Right ventricle myocardium inferior (tissue), 1 donor: ENCODE measurements at places on chromosomes 6 and 20. TPM values are rescaled to one million over a fixed set of nuclear protein-coding genes. Genes with fewer than 3 reads are reported as not detected.

ACOT8 gene
- total RNA-seq, result 29.4 TPM

TP53TG5 gene
- total RNA-seq, result 0.73 TPM

CD93 gene
- total RNA-seq, result 43.5 TPM

SHLD1 gene
- total RNA-seq, result 5.3 TPM

TRIM40 gene
- not detected for total RNA-seq

TMEM217 gene
- 0.30 TPM for total RNA-seq

PIM1 gene
- total RNA-seq, result 27.8 TPM

TPBG gene
- 2.8 TPM for total RNA-seq

AVP gene
- 0.84 TPM for total RNA-seq

SPTLC3 gene
- total RNA-seq, result 6.9 TPM

SLC22A7 gene
- total RNA-seq, result not detected

WFDC13 gene
- total RNA-seq, result not detected
